ENCODE measurements at places on chromosomes 6 and 20. TPM values are rescaled to one million over a fixed set of nuclear protein-coding genes. Genes with fewer than 3 reads are reported as not detected.

AIF1 gene
- polyA plus RNA-seq = not detected

TCP11 gene
- not detected for polyA plus RNA-seq

APOBEC2 gene
- polyA plus RNA-seq = not detected

DNA sequence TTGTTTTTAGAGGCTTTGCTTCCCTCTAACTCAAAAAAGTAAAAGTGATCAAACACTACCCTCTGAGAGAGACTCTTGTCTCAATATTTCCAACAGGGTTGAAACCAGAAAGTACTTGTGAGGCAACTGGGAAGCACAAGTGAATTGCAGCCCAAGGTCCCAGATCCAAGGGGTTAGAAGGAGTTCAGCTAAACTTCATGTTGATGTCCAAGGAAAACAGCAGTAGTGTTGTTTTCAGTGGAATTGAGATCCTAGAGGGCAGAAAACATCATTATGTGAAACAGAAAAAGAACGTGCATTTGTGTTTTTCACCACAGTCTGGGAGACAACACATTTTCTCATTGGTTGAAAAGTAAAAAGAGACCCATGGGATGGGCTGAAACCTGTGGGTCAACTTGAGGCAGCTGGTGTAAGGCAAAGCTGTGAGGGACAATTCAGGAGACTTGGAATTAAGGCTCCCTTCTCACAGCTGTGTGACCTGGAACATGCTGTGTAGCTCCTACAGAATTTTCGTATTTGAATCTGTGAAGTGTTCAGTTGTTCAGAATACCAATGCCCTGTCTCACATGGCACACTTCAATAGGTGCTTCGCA is 508.3 kb downstream of the BMP2 start:
- H3K4me3 ChIP-seq = no peak overlapping the region
- no peak overlapping the region for H3K27ac ChIP-seq
- no peaks in the 10 kb centered on the region for H3K36me3 ChIP-seq
- no peaks in the 10 kb centered on the region for H3K27me3 ChIP-seq

LST1 gene
- not detected for polyA plus RNA-seq

GRCh38 chr6:4313044-4313686 is 177.8 kb upstream of the ECI2 start:
- peak overlapping the region; percentile 53 for H3K4me3 ChIP-seq
- DNase-seq = peak; percentile 98
- no peaks in the 10 kb centered on the region for H3K27me3 ChIP-seq
- peak overlapping the region; percentile 98 for H3K27ac ChIP-seq

GRCh38 chr6:89372506-89372901 is 20.0 kb upstream of the UBE2J1 start:
- no peak overlapping the region for H3K27ac ChIP-seq
- DNase-seq = no peak
- no peaks in the 10 kb centered on the region for H3K36me3 ChIP-seq
- no peaks in the 10 kb centered on the region for H3K27me3 ChIP-seq
- no peaks in the 10 kb centered on the region for H3K4me1 ChIP-seq
- H3K4me3 ChIP-seq = no peak overlapping the region

- no peak overlapping the region for H3K27ac ChIP-seq
- H3K4me3 ChIP-seq = peak overlapping the region; percentile 62
- peaks cover 21% of the 10 kb centered on the region for H3K4me1 ChIP-seq
- DNase-seq = no peak
- H3K36me3 ChIP-seq = no peaks in the 10 kb centered on the region
Observed at GRCh38 chr6:90285042-90285481, 11.6 kb downstream of the BACH2 start.

CFB gene
- polyA plus RNA-seq = 3.4 TPM

GRCh38 chr20:24895431-24895830 is 53.6 kb upstream of the CST7 start:
- H3K4me3 ChIP-seq = no peak overlapping the region
- H3K27ac ChIP-seq = no peak overlapping the region
- no peaks in the 10 kb centered on the region for H3K4me1 ChIP-seq
- H3K27me3 ChIP-seq = 0 out of 2 replicates have a peak, but pooled peaks cover 2% of the 10 kb centered on the region
- DNase-seq = no peak
- no peaks in the 10 kb centered on the region for H3K36me3 ChIP-seq

HLA-DMB gene
- polyA plus RNA-seq = not detected

- H3K4me3 ChIP-seq = no peak overlapping the region
- no peaks in the 10 kb centered on the region for H3K36me3 ChIP-seq
- no peak overlapping the region for H3K27ac ChIP-seq
- DNase-seq = no peak
Observed at GRCh38 chr6:13252790-13253189, 75.5 kb downstream of the TBC1D7 start.

- H3K27me3 ChIP-seq = no peaks in the 10 kb centered on the region
- H3K36me3 ChIP-seq = peaks cover 21% of the 10 kb centered on the region
- H3K4me3 ChIP-seq = no peak overlapping the region
- peaks cover 28% of the 10 kb centered on the region for H3K4me1 ChIP-seq
- 0 out of 2 replicates have a peak overlapping the region, but pooled peaks have one; percentile 3 for H3K27ac ChIP-seq
Observed at GRCh38 chr6:111711984-111712752, 106.5 kb upstream of the TRAF3IP2 start.

DNA sequence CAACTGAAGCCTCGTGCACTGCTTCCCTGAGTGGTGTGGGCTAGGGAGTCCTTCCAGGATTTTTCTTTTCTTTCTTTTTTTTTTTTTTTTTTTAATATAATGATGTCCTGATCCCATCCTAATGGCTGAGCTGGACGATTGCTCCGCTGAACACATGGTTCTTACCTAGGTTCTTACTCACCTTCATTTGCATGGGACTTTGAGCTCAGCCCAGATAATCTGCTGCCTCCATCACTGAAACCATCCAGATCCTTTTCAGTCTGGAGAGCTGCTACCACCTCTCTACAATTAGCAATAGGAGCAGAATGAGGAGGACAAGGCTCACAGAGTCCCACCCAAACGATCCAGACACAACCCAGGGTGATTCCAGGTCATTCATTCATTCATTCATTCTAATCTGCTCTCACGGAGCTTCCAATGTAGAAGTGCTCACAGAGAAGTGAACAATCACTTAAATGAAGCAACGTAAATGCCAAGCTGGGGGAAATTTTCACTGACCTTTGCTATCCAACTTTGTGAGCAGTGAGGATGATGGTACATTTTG is 246.3 kb upstream of the RREB1 start:
- no peaks in the 10 kb centered on the region for H3K27me3 ChIP-seq
- H3K4me1 ChIP-seq = peaks cover 2% of the 10 kb centered on the region
- DNase-seq = no peak
- H3K36me3 ChIP-seq = no peaks in the 10 kb centered on the region
- H3K27ac ChIP-seq = no peak overlapping the region
- no peak overlapping the region for H3K4me3 ChIP-seq

DNA sequence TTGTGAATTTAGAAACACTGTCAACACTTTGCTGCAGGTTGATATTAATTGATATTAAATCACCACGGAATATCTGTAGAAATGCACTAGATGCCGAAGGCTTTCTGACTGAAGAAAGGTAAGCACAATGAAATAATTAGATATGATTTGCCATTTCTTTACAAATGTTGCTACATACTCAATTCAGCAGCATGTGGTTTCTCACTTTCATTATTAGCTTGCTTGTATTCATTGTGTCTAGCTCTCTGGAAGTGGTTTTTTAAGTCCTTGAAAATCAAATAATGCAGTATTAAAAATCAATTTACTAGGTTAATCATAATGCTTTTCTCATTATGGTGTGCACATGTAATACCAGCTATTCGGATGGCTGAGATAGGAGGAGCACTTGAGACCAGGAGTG is 231.3 kb upstream of the MARCKS start:
- DNase-seq = no peak
- peaks cover 11% of the 10 kb centered on the region for H3K4me1 ChIP-seq
- H3K4me3 ChIP-seq = no peak overlapping the region
- no peaks in the 10 kb centered on the region for H3K36me3 ChIP-seq
- no peaks in the 10 kb centered on the region for H3K27me3 ChIP-seq
- no peak overlapping the region for H3K27ac ChIP-seq

GRCh38 chr6:16446273-16446672 is 207.9 kb downstream of the GMPR start:
- H3K27me3 ChIP-seq = no peaks in the 10 kb centered on the region
- no peak overlapping the region for H3K4me3 ChIP-seq
- no peaks in the 10 kb centered on the region for H3K36me3 ChIP-seq
- peaks cover 24% of the 10 kb centered on the region for H3K4me1 ChIP-seq

NR2E1 gene
- polyA plus RNA-seq = not detected

DNA sequence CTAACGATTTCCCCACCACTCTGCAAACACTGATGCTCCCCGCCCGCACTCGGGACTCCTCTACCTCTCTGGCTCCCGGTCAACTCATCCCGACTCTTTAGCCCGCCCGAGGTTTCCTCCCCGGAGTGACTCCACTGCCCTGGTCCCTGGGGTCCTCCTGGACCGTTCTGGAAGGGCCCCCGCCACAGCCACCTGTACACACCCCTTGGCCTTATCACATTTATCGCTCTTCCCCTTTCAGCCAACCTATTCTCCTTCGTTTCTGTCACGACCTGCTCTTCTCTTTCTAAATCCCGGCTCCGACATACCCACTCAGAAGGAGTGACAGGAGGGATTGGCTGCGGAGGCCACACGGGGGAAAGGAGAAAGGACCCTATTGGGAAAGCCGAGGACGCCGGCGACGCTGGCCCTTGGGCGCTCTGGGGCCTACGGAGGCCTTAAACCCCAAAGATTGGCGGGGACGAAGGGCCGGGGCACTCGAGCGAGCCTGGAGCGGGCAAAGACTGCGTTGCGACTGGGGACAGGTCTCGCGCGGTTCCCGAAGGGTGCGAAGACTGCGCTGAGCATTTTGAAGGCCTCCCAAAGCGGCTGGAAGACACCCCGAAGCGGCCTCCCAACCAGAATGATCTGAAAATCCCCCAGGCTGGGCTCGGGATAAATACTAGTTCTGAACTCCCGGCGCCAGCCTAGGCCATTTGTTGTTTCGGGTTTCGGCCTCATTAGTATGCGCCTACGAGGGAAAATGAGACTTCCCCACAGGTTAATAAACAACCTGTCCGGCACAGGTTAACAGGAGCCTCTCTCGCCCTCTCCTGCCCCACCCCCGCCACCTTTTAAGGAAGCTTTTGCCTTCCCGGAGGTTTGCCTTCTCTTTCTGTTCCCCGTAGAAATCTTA is 9.2 kb downstream of the SIM1 start:
- H3K4me1 ChIP-seq = no peaks in the 10 kb centered on the region
- H3K36me3 ChIP-seq = no peaks in the 10 kb centered on the region
- no peak overlapping the region for H3K27ac ChIP-seq
- H3K4me3 ChIP-seq = no peak overlapping the region

- no peak overlapping the region for H3K4me3 ChIP-seq
- DNase-seq = no peak
- H3K27me3 ChIP-seq = peaks cover 60% of the 10 kb centered on the region
- H3K4me1 ChIP-seq = peaks cover 10% of the 10 kb centered on the region
Observed at GRCh38 chr6:431986-432385, 40.4 kb downstream of the IRF4 start.

VNN1 gene
- polyA plus RNA-seq = 0.61 TPM

SPTLC3 gene
- 1.4 TPM for polyA plus RNA-seq

GRCh38 chr6:106255306-106255705 is 70.3 kb downstream of the ATG5 start:
- DNase-seq = peak; percentile 39
- H3K36me3 ChIP-seq = no peaks in the 10 kb centered on the region
- no peaks in the 10 kb centered on the region for H3K27me3 ChIP-seq
- peak overlapping the region; percentile 83 for H3K27ac ChIP-seq

- no peaks in the 10 kb centered on the region for H3K27me3 ChIP-seq
- H3K36me3 ChIP-seq = peaks cover 77% of the 10 kb centered on the region
- DNase-seq = peak; percentile 96
- peaks cover 61% of the 10 kb centered on the region for H3K4me1 ChIP-seq
- H3K4me3 ChIP-seq = no peak overlapping the region
- peak overlapping the region; percentile 90 for H3K27ac ChIP-seq
Observed at GRCh38 chr6:148535976-148536375, 193.3 kb downstream of the SASH1 start.

GRCh38 chr20:59737073-59737666 is 132.8 kb downstream of the PHACTR3 start:
- H3K36me3 ChIP-seq = no peaks in the 10 kb centered on the region
- no peaks in the 10 kb centered on the region for H3K4me1 ChIP-seq
- H3K27me3 ChIP-seq = no peaks in the 10 kb centered on the region
- no peak overlapping the region for H3K27ac ChIP-seq
- no peak for DNase-seq

- H3K27ac ChIP-seq = no peak overlapping the region
- H3K36me3 ChIP-seq = no peaks in the 10 kb centered on the region
- no peak for DNase-seq
- no peaks in the 10 kb centered on the region for H3K27me3 ChIP-seq
- H3K4me1 ChIP-seq = no peaks in the 10 kb centered on the region
Observed at GRCh38 chr20:12056839-12057238, 139.1 kb downstream of the BTBD3 start.

POM121L2 gene
- polyA plus RNA-seq = not detected

GRCh38 chr6:35061651-35062410 is 79.3 kb downstream of the TCP11 start:
- no peaks in the 10 kb centered on the region for H3K27me3 ChIP-seq
- no peak overlapping the region for H3K4me3 ChIP-seq

DNA sequence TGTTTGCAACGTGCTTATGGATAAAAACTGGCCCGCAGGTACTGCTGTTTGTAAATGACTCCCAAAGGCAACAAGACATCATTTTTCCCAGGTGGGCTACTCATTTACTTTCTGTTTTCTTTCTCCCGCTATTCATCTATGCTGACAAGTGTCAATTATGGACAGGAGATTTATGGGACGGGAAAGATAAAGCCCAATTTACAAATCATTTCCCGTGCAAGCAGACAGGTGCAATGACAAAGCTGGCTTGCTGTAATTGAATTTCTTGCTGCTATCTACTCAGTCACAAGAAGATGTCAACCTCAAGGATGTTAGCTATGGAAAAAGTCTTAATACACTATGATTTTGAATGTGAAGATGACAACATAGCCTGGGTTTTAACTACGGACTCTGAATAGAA is 125.5 kb downstream of the EPHA7 start:
- no peaks in the 10 kb centered on the region for H3K36me3 ChIP-seq
- no peaks in the 10 kb centered on the region for H3K27me3 ChIP-seq
- no peak overlapping the region for H3K4me3 ChIP-seq
- no peaks in the 10 kb centered on the region for H3K4me1 ChIP-seq
- DNase-seq = no peak
- H3K27ac ChIP-seq = no peak overlapping the region

PI16 gene
- polyA plus RNA-seq = 390 TPM

DNA sequence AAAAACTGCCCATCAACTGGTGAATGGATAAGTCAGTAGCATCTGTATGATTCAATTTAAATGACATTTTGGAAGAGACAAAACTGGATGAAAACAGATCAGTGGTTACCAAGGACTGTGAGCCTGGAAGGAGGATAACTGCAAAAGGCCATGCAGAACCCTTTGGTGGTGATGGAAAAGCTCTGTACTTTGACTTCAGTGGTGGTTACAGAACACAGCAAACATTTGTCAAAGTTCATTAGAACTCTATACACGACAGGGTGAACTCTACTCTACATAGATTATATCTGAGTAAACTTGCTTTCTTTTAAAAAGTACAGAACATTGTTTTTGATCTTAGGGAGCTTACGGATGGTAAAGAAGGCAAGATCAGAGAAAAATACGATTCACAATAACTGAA is 111.9 kb upstream of the HTR1E start:
- no peaks in the 10 kb centered on the region for H3K36me3 ChIP-seq
- no peak for DNase-seq
- H3K4me1 ChIP-seq = no peaks in the 10 kb centered on the region
- H3K27me3 ChIP-seq = no peaks in the 10 kb centered on the region

All from GM23248 (cell line).